Activated CD8-positive, alpha-beta memory T cell treated with anti-CD3 and anti-CD28 coated beads, Interleukin-2, amount 50 U/mL, for 48 hours (primary cell): ENCODE measurements at places on chromosomes 6 and 20.
A peak's percentile ranks its signal among the peaks of the same experiment; 100 is the strongest.

DNA sequence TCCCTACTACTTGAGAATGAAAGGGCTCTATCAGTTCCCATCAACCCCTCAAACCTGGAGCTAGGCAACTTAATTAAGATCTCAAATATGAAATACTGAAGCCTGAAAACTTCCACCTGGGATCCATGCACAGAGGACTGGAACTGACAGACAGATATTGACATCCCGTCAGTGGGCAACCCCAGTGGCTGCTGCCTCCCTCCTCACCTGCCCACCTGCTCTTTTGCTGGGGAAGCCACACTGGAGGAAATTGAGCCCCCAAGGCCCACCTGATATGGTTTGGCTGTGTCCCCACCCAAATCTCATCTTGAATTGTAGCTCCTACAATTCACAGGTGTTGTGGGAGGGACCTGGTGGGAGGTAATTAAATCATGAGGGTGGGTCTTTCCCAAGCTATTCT, 192.8 kb downstream of the LRFN2 start:
- peak; percentile 17 for DNase-seq

DNA sequence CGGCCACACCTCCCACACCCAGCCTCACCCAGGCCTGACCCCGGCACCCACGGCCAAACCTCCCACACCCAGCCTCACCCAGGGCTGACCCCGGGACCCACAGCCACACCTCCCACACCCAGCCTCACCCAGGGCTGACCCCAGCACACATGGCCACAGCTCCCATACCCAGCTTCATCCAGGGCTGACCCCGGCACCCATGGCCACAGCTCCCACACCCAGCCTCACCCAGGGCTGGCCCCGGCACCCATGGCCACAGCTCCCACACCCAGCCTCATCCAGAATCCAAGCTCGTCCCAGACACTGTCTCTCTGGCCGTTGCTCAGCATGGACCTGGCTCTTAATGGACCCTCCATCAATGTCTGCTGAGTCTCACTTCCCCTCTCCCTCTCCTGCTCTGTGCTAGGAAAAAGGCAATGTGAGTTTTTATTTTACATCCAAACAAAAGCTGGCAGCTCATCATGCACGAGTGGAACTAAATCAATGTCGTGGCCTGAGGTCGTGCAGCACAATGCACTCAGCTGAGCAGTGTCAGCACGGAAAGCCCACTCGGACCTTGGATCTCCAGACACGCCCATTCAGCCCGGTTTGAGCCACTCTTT, 36.1 kb downstream of the NINL start:
- DNase-seq, result no peak

DNA sequence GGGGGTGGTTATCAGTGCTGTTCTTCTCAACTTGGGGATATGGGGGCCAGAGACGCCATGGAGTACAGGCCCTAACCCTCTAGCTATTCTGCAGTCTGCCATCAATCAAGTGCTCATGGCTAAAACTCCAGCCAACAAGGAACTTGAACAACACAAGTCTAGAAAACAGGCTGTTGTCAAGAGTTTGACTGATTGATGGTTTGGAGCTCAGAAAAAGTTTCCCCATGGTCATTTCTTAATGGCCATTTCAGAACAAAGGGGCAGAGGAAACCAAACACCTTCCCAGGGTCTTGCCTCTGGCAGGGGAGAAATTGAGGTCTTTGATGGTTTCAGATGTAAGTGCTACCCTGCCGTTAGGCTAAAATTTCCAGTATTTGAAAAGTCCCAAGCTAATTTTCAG, 15.1 kb downstream of the PCK1 start:
- DNase-seq, result no peak

- DNase-seq, result no peak
These were observed 98.3 kb downstream of the BMP7 start for GRCh38 chr20:57167971-57168701.

DNA sequence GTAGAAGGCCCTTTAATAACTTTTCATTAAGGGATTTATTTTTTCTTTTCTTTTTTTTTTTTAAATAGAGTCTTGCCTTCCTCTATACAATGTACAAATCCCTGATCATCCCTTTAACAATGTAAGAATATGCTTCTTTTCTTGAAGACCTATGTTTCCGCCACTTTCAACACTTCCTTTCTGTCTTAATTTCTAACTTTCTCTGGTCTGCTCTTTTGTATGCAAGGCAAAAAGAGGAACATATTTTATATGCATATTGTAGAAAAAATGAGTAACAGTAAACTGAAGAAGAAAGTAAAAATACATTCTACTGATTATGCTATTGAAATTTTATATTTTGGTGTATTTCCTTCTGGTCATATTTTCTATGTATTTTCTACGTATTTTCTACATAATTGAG, 484.7 kb downstream of the TFAP2B start:
- DNase-seq, result no peak

GRCh38 chr6:168345266-168345665, 25.7 kb upstream of the DACT2 start:
- DNase-seq, result no peak

GRCh38 chr20:51221791-51222408, 199.0 kb upstream of the KCNG1 start:
- no peak for DNase-seq

GRCh38 chr6:74447013-74447412, 751.0 kb downstream of the CD109 start:
- no peak for DNase-seq

DNA sequence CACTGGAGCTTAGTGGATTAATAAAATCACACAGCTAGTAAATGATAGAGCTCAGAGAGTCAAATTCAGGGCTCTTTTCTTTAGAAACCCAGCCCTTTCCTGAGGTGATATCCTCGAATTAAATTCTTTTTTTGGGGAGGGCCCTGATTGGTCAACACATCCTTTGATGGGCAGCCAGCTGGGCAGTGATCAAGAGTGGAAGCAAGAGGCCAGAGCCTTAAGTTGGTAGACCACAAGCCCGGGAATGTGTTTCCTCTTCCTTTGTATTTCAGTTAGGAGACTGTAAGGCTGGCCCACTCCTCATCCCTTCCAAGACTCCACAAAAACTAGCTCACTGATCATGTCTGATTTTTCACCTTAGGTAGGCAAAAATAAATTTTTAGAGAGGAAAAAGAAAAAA, 640.5 kb downstream of the DHX35 start:
- DNase-seq, result no peak

DNA sequence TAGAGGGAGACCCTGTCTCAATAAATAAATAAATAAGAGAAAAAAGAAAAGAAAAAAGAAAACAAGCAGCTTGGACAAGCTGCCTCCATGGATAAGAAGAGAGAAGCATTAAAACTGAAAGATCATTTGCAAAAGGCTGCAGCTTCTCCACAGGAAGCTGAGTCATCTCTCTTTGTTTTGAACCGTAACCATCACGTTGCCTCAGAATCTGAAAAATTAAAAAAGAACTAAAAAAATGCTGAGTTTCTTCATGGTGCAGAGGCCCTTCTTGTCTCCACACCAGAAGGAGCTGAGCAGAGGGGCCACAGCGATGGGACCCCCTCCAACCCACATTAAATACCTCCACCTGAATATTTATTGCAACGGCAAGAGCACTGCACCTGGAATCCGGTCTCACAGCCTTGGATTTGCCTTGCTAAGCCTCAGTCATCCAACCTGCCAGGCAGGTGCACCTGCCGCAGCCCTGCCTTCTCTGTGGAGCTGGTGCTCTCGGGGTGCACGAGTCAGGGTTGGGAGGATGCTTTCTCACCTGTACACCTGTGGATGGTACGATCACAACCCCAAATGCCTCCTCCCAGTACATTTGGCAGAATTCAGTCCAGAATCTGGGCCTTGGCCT, 28.1 kb downstream of the TOX2 start:
- no peak for DNase-seq

- DNase-seq, result no peak
These were observed 83.2 kb downstream of the SHLD1 start for GRCh38 chr20:5833309-5833941.

DNA sequence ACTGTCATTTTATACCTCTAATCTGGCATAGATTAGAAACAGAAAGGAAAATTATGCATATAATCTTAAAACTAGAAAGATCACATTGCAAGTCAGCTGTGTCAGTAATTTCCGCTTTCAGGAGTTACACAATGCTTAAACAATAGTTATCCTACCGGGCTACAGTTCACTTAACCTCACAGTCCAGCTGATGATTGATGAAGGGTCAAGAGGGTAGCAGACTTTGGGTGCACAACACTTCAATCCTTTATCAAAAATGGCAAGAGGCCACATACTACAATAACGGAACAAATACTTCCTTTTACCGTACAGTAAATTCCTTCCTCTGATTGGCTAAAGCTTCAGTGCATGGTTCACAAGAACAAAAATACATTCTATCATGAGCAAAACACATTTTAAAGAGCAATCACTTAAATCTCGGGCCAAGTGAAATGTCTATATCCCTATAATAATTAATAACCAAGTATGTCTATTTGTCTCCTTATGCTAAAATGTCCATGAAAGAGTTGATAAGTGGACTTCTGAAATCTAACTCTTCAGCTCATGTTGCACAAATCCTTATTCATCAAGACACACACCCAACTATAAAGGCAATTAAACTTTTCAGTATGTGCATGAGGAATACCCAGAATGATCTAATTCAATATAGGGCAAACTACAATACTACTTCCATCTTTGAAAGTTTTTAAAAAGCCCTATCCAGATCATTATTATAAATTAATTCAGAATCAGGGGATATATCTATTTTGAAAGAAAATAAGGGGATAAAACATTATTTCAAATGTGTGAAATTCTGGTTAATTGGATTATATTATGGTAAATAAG, 76.8 kb downstream of the HIVEP2 start:
- no peak for DNase-seq

- no peak for DNase-seq
These were observed 10.7 kb downstream of the HCK start for GRCh38 chr20:32062776-32063170.

GRCh38 chr6:140437619-140438345, 1063.3 kb upstream of the CITED2 start:
- no peak for DNase-seq

DNA sequence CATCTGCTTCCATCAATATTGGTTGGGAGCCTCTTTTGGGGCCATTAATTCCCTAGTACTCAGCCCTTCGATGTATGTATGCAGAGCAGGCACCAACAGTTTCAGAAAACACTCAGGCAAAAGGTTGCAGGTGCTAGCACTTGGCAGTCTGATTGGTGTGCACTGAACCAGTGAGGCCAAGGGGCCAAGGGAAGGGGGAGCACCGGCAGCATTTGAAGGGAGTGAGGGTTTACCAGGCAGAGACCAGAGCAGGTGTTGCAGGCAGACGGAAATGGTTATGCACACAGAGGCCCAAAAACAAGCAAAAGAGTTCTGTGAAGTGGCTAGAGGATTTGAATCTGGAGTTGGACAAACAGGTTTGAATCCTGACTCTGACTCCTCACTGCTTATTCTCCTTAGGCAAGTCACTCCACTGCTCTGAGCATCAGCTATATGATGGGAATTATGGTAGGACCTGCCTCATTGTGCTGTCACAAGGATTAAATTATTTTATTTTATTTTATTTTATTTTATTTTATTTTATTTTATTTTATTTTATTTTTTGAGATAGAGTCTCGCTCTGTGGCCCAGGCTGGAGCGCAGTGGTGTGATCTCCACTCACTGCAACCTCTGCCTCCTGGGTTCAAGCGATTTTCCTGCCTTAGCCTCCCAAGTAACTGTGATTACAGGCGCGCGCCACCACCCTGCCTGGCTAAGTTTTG, 58.1 kb upstream of the SHLD1 start:
- no peak for DNase-seq

DNA sequence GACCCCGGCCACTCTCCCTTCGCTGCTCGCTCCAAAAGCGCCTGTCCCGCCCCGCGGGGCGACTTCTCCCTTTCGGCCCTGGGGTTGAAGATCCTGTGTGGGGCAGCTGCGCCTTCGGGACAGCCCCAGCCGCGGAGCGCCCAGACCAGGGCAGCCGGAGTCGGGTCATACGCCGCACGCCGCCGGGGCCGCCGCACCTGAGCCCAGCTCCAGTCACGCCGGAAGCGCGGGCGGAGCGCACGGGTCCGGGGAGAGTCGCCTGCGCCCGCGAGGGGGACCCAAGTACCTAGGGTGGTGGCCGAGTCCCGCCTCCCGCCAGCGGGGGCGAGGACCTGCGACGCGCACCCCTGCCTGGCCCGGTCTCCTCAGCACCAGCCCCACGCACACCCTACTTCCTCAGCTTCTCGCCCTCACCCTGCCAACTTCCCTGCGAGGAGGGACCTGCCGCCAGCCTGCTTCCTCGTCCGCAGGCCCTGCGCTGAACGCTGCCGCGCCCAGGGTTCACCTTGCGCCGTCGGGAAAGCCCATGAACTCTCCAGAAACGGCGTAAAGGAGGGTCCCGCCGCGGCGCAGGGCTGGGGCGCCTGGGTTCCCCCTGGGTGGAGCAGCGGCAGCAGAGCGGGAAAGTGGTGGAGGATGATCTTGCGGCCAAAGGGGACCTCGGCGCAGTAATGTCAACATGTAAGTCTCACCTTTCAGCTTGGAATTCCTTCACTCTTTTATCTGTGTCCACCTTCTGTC, at the start of gene ADGRG6:
Gene ADGRG6 (plus strand): TSS at position 357 of the 741 bp plus-strand sequence. CDS start 323 bp downstream, at position 680.
- peak; percentile 74 for DNase-seq

GRCh38 chr6:156189195-156189594, 588.0 kb upstream of the ARID1B start:
- no peak for DNase-seq

DNA sequence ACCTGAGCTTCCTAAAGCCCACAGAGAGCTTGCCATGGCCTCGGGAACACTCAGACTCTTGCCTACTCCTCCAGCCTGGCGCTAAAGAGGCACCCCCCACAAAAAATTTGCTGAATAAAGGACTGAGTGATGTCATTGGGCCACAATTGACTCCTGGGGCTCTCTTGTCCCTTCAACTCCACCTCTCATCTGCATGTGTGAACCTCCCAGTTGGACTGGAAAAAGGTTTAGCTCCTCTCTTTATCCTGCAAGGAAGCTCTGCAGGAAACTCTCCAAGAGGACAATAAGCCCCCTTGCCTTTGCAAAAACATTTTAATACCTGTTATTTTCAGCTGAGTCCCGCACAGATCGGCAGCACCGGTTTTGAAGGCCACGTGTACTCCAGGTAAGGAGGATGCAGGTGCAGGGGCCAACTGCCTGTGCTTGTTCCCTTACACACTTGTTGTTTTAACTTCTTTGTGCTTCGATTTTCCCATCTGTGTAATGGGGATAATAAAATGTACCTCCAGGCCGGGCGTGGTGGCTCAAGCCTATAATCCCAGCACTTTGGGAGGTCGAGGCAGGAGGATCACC, 107.3 kb downstream of the TFAP2C start:
- DNase-seq, result no peak

- DNase-seq, result no peak
These were observed 49.9 kb upstream of the TMEM30A start for GRCh38 chr6:75334266-75335040.

GRCh38 chr6:32168807-32169591, 4.6 kb downstream of the EGFL8 start:
- DNase-seq, result no peak

GRCh38 chr6:3929281-3929798, 80.2 kb downstream of the FAM50B start:
- DNase-seq, result no peak

DNA sequence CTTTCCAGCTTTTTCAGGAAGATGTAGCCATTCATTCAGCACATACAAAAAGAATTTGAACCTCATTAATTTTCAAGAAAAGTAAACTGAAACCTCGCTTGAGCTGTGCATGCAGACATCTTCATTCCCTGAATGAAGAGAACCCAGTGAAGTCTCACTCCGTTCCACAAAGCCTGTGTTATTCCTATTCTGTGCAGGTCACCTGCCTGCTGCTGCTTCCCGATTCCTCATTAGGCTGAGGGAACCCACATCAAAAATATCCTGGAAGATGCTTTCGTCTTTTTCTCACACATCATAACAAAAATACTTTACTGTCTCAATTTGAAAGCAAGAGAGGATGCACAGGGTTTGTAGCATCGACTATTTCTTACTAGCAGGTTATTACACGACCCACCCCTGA, 40.1 kb downstream of the TRMT6 start:
- DNase-seq, result no peak
